Left ventricle myocardium superior (tissue), 1 donor: ENCODE measurements at places on chromosomes 6 and 20.
A peak's percentile ranks its signal among the peaks of the same experiment; 100 is the strongest.

DNA sequence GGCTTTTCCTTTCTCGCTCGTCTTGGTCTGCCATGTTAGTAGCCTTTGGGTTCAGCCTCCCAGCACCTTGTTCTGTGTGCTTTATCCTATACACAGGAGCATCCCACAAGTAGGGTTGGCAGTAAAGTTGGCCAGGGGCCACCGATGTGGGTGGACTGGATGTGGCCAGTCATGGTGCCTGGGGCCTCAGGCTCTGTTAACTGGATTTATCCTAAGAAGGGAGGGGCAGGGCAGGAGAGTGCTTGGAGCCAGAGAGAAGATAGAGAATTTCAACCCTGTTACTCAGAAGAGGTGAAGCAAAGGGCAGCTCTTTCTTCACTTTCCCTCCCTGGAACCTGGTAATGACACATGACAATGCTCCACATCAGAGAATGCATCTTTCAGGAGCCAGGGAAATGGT, 14.1 kb upstream of the SIRPB2 start:
- no peak for DNase-seq

GRCh38 chr6:131997429-131998153, 46.4 kb upstream of the CCN2 start:
- no peak for DNase-seq

DNA sequence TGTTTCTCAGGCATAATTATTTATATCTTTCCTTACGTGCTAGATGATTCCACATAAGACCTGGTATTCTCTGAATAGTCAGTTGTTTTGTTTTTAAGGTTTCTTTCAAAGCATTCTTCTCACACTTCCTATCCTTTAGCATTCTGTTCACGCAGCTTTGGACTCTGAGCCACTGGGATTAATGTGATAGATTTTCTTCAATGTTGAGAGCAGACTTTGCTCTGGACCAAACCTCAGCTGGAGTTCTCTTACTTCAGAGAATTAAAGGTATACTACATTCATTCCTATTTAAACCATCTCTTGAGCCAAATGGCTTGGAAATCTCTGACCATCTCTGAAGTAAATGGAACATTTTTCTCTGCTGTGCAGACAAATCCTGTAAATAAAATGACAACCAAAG, 70.7 kb upstream of the TRAF3IP2 start:
- no peak for DNase-seq

- peak; percentile 64 for DNase-seq
Observed at GRCh38 chr6:17212546-17213371, 68.4 kb upstream of the RBM24 start.

- no peak for DNase-seq
Observed at GRCh38 chr6:156686301-156686994, 90.7 kb upstream of the ARID1B start.

DNA sequence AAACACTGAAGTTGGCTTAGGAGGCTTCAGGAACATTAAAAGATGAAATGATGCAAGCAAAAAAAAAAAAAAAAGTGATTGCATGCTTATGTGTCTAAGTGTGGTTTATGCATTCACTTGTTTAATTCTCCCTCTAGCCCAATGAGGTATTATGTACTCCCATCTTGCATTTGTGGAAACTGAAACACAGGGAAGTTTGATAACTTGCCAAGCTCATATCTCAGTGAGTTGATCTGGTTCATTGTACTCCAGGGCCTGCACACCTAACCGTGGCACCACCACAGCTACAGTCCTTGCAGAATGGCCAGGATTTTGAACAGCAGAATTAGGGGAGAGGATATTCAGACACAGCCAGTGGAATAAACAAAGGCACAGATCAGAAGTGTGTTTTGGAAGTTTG, 251.2 kb downstream of the TBC1D7 start:
- no peak for DNase-seq

DNA sequence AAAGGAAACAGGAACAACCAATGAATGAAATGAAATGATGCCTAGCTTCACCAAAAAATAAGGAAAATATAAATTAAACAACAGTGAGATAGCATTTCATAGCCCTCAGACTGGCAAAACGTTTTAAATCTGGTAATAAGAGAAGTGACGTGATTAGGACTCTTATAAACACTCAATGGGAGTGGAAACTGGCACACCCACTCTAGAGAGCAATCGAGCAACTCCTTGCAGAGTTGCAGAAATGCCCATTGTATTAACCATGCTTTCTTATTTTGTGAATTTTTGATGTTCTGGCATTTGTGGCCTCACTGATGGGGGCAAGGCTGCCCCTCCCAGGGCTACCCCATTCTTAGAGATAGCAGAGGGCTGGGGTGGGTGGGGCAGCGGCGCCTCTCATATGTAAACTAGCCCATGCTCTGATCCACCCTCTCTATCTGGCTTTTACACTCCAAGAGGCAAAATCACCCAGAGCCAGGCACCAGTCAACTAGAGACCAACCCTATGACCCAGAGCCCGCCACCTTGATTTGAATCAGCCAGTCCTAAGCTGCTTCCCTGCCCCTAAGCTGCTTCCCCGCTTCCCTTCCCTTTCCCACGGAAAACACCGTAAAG, 6.4 kb upstream of the PNPLA1 start:
- no peak for DNase-seq

DNA sequence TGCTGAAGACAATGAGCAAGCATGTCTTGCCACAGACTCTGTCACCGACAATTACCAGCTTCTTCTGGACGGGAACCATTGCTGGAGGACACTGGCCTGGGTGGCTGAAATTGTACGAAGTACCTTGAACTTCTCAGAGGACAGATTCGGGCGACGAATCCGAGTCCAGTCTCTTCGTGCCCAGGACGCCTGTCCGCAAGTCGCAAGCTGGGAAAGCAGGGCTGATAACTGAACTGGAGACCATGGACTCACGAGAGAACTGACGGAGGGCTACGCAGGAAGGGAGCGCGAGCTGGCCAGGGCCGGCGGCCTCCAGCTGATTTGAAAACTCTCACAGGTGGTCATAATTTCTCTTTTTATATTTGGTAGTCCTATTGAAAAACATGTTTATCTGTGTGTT, 1229.5 kb upstream of the MAP3K7 start:
- peak; percentile 13 for DNase-seq

- DNase-seq, result peak; percentile 57
Observed at GRCh38 chr20:59749301-59749700, 145.0 kb downstream of the PHACTR3 start.

- no peak for DNase-seq
Observed at GRCh38 chr6:46927066-46927465, 5.3 kb upstream of the ADGRF5 start.

GRCh38 chr20:21391972-21392352, 5.4 kb downstream of the NKX2-4 start:
- DNase-seq, result no peak

DNA sequence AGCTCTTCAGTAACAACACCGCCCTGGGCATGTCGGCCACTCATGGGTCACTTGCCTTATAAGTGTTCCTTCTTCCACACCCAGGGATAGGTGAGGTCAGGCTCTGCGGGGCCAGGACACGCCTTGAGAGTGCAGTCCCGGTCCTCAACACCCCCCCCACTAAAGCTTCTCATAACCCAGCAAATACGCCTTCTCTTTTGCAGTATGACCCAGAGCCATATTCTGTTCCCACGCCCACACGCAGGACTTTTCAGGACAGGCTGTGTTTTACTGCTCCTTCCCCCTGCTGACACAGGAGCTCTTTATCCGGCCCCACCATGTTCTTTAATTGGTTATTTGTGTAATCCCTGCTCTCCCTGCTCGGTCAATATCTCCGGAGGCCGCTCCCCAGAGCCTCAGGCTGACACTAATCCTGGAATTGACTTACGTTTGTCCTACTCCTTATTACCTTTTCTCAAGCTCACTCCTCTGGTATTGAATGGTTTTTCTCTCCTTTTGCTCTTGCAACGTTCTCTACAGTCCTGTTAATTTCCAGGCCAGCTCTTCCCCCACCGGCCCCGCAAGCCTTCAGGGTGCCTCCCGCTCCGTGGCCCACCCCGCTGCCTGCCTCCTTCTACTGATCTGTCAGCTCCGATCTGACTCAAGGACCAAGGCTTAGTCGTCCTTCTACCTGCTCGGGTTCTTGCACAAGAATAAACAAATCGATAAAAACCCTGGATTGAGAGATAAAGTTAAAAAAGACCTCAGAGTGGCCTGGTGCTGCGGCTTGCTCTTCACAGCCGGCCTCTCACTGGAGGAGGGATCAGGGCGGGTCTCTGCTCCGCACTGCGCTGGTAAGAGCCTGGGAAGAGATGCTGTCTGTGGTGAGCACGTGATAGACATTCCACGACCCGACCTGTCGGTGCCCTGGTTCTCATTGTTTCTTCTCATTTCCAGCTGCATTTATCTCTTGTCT, 357.5 kb downstream of the ZFAND3 start:
- DNase-seq, result no peak

GRCh38 chr6:134846031-134846430, 103.9 kb downstream of the ALDH8A1 start:
- DNase-seq, result no peak

- DNase-seq, result no peak
Observed at GRCh38 chr6:152204591-152204990, 397.1 kb downstream of the ESR1 start.

DNA sequence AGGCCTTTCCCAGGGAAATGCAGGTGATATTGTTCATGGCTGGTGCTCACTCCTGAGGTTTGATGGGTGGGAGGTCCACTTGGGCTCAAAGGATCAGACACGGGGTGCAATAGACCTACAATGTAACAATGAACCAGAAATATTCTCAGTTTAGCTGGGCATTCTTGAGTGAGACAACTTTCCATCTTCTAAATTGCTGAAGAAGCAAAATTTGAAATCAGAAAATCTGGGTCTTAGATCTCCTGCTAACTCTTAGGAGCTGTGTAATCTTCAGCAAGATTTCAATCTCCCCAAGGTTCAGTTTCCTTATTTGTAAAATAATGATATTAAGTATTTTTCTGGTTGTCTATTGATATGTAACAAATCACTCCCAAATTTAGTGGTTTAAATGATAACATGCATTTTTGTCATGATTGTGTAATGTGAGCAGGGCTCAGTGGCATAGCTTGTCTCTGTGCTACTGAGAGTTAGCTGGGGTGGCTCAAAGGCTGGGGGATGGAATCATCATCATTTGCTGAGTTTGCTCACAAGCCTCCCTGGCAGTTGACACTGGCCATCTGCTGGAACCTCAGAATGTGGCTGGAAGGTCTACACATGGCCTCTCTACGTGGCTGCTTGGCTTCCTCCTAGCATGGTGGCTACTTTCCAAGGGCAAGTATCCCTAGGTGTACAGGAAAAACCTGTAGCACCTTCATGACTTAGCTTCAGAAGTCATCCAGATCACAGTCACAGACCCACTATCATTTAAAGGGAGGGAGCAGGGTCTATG, 98.8 kb downstream of the GRM1 start:
- no peak for DNase-seq

GRCh38 chr6:160420969-160421556, 72.9 kb downstream of the SLC22A3 start:
- DNase-seq, result no peak

DNA sequence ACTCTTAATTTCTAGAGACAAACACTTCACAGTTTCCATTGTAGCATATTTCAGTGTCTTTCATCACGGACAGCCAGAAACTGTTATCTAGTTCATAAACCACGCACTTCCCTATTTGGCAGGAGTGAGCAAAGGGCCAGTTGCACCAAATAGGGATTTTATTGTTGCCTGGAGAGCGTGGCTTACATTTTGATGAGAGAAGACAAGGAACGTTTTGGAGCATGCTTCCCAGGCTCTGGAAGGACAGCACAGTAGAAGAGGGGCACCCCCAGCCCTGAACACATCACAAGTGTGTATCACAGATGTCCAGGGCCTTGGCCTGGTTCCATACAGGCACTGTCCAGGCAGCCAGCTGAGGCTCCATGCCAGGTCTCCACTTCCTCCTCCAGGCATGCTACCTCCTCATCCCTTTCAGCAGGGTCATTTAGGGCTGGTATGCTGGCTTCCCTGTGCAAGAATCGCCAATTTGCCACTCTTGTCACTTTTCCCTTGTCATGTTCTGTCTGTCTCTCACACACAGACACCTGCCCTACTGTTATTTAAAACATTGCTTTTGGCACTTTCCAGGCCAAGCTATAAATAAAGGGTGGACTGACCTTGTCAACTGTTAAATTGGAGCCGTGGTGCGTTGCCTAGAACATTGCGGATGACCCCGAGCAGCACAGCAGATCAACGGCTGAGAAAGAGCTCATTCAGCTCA, 235.0 kb upstream of the GMDS start:
- peak; percentile 81 for DNase-seq

GRCh38 chr6:3128356-3129108, 10.0 kb downstream of the BPHL start:
- no peak for DNase-seq
